SIG-M5 (cell line): ENCODE measurements at places on chromosomes 2 and 18.

DNA sequence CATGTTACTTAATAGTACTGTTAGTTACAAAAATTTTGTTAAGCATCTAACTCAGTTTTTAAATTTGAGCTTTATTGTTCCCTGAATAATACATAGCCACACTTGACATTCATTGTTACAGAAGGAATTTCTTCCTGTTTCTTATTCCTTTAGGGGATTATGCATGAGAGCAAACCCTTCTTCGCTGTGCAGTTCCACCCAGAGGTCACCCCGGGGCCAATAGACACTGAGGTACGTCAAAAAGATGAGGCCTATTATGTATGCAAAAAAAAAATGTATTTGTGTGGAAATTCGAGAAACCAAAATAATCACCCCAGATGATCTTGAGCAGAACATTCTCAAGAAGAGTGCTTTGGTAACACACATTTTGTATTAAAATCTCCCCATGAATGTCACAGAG lies 36.3 kb downstream of the CPS1 start:
- DNase-seq = no peak

- DNase-seq = no peak
Observed at GRCh38 chr2:241459520-241459919, 48.9 kb downstream of the STK25 start.

GRCh38 chr2:241043581-241043980 lies 45.2 kb downstream of the SNED1 start:
- no peak for DNase-seq

DNA sequence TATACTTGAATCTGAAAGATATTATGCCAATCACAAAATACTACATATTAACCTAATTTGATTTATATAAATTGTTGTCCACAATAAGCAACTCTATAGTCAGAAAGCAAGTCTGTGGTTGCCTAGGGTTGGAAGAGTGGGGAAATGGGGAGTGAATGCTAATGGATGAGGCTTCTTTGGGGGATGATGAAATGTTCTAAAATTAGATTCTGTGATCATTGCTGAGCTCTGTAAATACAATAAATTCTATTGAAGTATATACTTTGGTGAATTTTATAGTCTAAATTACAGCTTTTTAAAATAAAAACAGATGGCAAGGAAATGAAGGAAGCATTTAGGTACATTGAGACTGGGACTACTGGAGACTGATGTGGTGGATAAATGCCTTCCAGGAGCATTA lies 275.5 kb downstream of the MBD2 start:
- no peak for DNase-seq

- DNase-seq = no peak
Observed at GRCh38 chr18:27595113-27595838, 410.2 kb upstream of the CHST9 start.

DNA sequence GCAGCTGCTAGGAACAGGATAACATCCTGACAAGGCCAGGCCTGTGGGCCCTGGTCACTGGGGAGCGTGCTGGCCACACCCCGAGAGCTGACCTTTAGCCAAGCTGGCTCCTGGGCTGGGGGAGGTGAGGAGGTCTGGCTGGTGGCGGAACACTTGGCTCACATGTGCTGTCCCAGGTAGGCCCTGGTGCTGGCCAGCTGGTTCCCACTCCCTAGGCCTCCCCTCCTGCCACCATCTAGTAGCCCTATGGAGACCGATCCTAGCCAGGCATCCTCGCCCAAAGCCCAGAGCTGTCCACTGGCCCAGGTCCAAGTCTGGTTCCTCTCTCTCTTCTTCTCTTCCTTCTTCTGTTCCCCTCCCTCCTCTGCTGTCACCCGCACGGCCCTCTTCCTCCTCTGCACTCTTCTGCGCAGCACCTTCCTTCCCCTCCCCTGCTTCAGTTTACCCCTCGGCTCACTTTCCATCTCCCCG lies 52.4 kb downstream of the TNS1 start:
- no peak for DNase-seq

- no peak for DNase-seq
Observed at GRCh38 chr2:160940699-160941098, 219.5 kb upstream of the TANK start.

DNA sequence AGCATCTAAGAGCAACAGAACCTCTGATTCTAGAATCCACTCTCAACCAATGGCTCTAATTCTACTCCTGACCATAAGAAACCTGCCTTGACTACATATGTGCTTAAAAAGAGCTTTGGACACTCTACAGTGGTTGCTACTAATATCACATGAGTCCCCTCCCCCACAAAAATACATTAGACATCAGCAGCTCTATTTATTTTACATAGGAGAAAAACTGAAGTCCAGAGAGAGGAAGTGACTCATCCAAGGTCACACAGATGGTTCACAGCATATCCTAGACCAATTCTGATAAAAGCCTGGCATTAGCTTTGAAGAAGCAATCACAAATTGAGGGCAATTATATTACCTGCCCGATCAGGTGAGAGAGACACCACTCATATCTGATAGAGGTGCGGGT lies 49.8 kb downstream of the ALK start:
- no peak for DNase-seq
